Daoy (cell line): ENCODE measurements at places on chromosomes 6 and 20. TPM values are rescaled to one million over a fixed set of nuclear protein-coding genes. Genes with fewer than 3 reads are reported as not detected.

DNA sequence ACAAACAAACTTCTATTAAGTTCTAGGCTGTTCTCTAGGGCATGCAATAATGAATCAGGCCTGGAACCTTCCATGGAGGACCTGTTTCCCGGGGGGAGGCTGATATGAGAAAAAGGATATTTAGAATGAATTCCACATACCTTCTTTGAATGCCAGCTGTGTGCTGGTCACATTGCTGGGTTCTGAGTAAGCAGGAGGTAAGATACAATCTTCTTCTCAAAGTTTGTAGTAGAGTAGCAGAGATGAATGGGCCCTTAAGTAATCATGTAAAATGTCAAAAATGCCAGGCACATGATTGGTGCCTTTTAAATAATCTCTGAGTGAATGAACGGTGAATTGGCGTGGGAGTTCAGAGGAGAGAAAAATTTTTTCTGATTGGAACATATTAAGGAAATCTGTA lies 47.4 kb downstream of the TGM2 start:
- DNase-seq = peak; percentile 63

DNA sequence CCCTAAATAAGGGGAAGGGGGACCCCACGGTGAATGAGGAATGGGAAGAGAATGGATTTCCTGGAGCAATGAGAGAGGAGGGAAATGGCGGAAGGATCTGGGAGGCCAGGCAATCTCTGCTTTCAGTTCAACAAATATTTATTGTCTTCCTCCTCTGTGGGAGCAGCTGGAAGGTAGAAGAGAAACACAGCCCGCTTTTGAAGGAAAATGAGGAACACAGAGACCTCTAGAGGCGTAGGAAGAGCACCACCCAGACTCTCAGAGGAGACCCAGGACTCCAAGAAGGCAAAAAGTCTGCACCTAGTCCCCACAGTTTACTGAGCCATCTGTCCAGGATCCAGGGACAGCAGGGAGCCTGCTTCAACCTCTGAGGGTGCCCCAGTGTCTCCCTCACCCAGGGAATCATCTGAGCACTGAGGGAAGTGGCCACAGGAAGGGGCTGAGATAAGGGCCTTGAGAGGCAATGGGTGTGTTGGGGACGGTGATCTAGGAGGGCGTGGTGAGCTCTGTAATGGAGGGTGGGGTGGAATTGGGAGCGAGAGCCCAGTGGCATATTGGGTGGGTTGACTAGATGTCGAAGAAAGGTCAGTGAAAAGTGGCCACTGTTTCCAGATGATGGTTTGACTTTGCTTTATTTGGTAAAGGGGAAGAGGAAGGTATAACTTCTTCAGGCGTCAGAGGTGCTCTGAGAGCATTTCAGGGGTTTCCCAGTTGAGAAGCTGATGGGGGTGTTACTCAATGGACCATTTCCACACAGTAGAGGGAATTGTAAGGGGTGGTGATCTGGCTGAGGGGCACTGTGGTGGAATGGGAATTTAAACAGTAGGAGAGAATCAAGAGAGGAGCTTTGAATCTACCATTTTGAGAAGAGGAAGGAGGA lies 610 bp downstream of the PSORS1C1 start:
- DNase-seq = peak; percentile 71

- DNase-seq = no peak
Measured at GRCh38 chr6:43541774-43542471, 25.0 kb downstream of the POLR1C start.

GRCh38 chr6:25173951-25174474 lies 105.2 kb upstream of the CARMIL1 start:
- peak; percentile 86 for DNase-seq

The USP49 gene
- total RNA-seq = 0.83 and 3.9 TPM in 2 replicates

The PLAGL1 gene
- total RNA-seq = 2.6 and 5.5 TPM in 2 replicates

The COL10A1 gene
- 0.17 TPM in 1 of 2 replicates, not detected in the other for total RNA-seq

The TP53INP2 gene
- 0.68 and 0.80 TPM in 2 replicates for total RNA-seq

The TUBB2A gene
- 145 and 146 TPM in 2 replicates for total RNA-seq
